A549 treated with DMSO at 1 μM for 4 hours (cell line): ENCODE measurements at places on chromosomes 12 and 14. TPM values are rescaled to one million over a fixed set of nuclear protein-coding genes. Genes with fewer than 3 reads are reported as not detected.

Gene PLEKHG7
- total RNA-seq: 0.02 to 0.16 TPM in 2 of 5 replicates, not detected in the others

Gene DIO2
- total RNA-seq: 9.8 to 15.2 TPM (median 12.8 TPM) in 5 replicates

Gene APOF
- not detected in 5 replicates for total RNA-seq

Gene GPR135
- 0.80 to 1.5 TPM (median 1.4 TPM) in 5 replicates for total RNA-seq

Gene NID2
- 15.1 to 22.0 TPM (median 19.6 TPM) in 5 replicates for total RNA-seq

Gene SLCO1A2
- total RNA-seq: 0.08 to 0.09 TPM in 2 of 5 replicates, not detected in the others

Gene OR6C4
- not detected in 5 replicates for total RNA-seq
